Smooth muscle cell of bladder (primary cell): ENCODE measurements at places on chromosomes 2 and 18. TPM values are rescaled to one million over a fixed set of nuclear protein-coding genes. Genes with fewer than 3 reads are reported as not detected.

Gene RAMP1
- total RNA-seq, result 10.1 and 10.5 TPM in 2 replicates

Gene CCDC150
- 1.9 and 3.3 TPM in 2 replicates for total RNA-seq

Gene MEIS1
- 155 and 304 TPM in 2 replicates for total RNA-seq

Gene MTLN
- 55.6 and 113 TPM in 2 replicates for total RNA-seq

Gene ABCG8
- total RNA-seq, result not detected in 2 replicates

Gene IL36RN
- 0.09 TPM in 1 of 2 replicates, not detected in the other for total RNA-seq

Gene HAT1
- total RNA-seq, result 18.6 and 22.1 TPM in 2 replicates

Gene SLC14A1
- total RNA-seq, result 27.6 and 39.7 TPM in 2 replicates

Gene SPAST
- total RNA-seq, result 20.1 and 22.6 TPM in 2 replicates

Gene GNLY
- not detected in 2 replicates for total RNA-seq

Gene ZSWIM2
- under 0.01 and 0.09 TPM in 2 replicates for total RNA-seq

Gene ATP6V1C2
- total RNA-seq, result under 0.01 TPM in 1 of 2 replicates, not detected in the other

Gene SLC66A2
- total RNA-seq, result 34.7 and 47.2 TPM in 2 replicates

Gene SERPINB12
- not detected in 2 replicates for total RNA-seq

Gene SDC1
- 16.8 and 30.7 TPM in 2 replicates for total RNA-seq

Gene POTEJ
- not detected in 2 replicates for total RNA-seq

Gene SPHKAP
- under 0.01 TPM in 2 replicates for total RNA-seq

Gene TMEM17
- 1.8 and 2.7 TPM in 2 replicates for total RNA-seq

Gene ACMSD
- under 0.01 TPM in 1 of 2 replicates, not detected in the other for total RNA-seq

Gene ASAP2
- total RNA-seq, result 15.1 and 16.9 TPM in 2 replicates

Gene PEX13
- total RNA-seq, result 25.2 and 25.7 TPM in 2 replicates
